ENCODE measurements at places on chromosomes 2 and 18.

- no peak for DNase-seq
Observed at GRCh38 chr2:110873056-110873502, 140.7 kb downstream of the ACOXL start.

- DNase-seq: peak; percentile 15
Observed at GRCh38 chr2:1738646-1739302, 5.5 kb downstream of the PXDN start.

DNA sequence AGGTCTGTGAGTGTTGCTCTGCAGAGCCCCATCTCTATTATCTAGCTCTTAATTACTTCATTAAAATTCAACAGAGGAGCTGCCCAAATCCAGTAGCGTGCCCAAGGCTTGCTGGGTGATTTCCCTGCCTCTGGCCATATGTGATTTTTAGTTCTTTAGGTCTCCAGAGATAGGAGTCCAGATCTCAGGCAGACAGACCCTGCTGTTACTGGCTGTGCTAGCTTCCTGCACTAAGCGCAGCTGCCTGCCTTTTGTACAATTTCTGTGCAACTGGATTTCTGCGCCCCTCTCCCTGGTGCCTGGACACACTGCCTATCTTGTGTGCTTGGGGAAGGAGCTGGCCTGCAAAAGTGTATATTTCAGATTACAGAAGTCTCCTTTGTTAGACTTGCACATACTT, 136.5 kb downstream of the TDRD15 start:
- no peak for DNase-seq

DNA sequence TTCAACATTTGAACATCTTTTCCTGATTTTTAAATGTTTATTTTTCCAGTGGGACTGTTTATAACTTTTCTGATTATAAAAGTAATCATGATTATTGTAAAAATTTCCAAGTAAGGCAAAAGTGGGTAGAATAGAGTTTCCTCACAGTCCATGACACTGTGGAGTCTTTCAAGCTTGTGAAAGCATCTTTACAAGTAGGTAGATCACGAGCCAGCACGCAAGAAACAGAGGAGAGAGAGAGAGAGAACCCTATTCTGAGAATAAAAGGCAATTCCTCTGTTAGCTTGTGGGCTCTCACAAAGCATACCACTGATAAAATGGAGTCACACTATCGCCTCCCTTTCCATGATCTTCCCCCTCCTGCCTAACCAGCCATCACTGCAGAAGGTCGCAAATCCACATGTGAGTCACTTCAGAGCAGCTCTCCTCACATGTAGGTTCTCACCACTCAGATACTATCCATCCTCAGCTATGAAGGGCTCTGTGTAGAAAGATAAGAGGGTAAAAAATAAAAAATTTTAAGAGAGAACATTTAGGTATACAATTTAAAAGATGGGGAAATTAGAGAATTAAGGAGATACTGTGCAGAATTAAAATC, 40.3 kb downstream of the AAK1 start:
- DNase-seq: no peak

- DNase-seq: no peak
Observed at GRCh38 chr18:45793264-45793965, 32.1 kb upstream of the SIGLEC15 start.

DNA sequence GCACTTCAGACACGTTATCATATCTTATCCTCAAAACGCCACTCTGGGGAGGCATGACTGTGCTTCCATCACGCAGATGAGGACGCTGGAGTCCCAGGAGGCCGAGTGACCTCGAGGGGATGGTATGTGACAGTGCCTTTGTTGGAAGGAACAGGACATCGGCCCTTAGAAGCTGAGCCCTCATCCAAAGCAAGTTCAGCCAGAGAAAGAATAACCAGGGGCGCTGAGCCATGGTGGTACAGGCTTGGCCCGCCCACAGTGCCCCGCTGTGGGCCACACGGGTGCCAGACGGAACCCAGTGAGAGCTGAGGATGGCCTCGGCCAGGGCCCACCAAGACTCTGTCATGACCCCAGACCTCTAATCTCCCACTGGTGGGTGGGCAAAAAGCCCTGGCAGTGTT, 31.3 kb downstream of the HS1BP3 start:
- no peak for DNase-seq

DNA sequence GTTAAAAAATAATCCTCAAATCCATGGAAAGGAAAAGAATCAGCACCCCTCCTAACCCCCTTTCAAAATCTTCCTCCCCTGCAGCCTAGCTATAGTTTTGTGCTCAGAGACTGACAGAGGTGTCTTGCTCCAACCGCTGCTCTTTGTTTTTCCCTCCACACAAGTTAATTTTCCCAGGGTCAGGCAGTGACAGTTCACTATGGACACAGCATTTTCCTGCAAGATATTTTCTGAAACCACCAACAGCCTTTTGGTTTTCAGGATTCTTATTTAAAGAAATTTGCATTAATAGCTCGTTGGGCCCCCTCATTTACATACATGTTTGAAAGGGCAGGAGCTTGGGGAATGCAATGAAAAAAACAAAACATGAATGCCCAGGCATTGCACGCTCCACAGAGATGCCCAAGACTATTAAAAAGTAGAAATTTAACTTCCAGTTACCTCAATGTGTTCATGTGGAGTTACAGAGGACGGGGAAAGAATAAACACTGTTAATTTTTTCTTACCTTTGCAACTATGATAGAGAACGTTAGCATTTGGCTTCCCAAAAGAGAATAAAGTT, 71.4 kb upstream of the CXCR4 start:
- DNase-seq: no peak

DNA sequence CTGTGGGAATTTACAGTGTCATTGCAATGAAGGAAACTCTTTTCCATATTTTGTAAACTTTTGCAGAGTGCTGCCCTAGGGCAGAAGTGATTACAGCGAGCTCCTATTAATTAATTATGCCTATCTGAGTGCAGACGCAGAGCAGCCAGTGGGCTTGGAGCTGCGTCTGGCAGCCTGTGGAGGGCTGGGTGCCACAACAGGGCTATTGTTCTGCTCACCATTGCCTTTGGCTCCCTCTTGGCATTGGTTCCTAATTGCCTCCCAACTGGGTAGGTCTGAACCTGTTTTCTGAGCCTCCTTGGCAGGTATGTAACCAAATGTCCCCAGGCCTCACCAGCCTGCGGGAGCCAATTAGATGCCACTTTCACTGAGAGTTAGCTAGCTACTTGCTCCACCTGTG, 25.6 kb upstream of the ITGB6 start:
- no peak for DNase-seq

- no peak for DNase-seq
Observed at GRCh38 chr2:229181641-229182040, 89.4 kb downstream of the PID1 start.

DNA sequence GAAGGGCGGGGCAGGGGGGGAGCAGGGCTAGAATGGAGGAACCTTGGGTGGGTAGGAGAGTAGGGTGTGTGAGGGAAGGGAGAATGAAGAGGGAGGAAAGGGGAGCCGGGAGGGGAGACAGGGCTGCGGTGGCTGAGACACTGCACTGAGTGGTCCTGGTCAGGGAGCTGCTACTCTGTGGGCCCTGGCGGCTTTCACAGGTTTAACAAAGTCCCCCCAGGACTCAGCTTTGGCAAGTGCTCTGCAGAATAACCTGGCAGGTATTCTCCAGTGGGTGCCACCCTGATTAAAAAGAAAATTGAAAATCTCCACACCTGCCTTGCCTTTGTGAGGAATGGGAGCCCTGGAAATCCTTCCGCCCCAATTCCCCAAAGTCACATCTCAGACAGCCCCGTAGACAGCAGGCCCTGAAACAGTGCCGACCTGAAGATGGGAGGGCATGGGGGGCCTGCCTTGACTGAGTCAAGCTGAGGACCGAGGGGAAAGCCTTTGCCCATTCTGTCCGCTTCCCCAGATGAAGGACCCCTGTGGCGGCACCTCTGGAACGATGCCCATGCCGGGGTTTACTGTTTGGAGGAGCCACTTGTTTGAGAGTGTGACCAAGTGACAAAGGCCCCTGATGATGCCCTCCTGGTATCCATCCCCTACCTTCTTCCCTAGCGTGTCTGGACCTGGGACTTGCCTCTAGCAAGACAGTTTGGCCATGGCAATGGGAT, 43.6 kb upstream of the OTOS start:
- DNase-seq: no peak

GRCh38 chr2:1563084-1563857, 150.0 kb downstream of the TPO start:
- DNase-seq: no peak

GRCh38 chr2:161146996-161147395, 13.2 kb upstream of the TANK start:
- DNase-seq: no peak

DNA sequence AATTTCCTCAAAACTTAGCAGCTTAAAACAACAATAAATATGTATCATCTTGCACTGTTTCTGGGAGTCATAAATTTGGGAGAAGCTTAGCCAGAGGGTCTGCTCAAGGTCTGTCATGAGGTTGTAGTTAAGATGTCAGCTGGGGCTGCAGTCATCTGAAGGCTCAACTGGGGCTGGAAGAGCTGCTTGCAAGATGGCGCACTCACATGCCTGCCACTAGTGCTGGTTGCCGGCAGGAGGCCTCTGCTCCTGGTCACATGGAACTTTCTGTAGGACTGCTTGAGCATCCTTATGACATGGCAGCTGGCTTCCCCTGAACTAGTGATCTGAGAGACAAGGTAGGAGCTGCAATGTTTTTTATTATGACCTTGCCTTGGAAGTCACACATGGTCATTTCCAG, 215.5 kb upstream of the HAAO start:
- DNase-seq: peak; percentile 13

GRCh38 chr2:83342860-83343329, 1116.2 kb downstream of the SUCLG1 start:
- DNase-seq: no peak

GRCh38 chr2:74496997-74497776, 2.2 kb downstream of the LBX2 start:
- no peak for DNase-seq

GRCh38 chr2:204205082-204205481, 268.5 kb downstream of the ICOS start:
- no peak for DNase-seq

- no peak for DNase-seq
Observed at GRCh38 chr2:200239216-200239615, 67.3 kb upstream of the SPATS2L start.

DNA sequence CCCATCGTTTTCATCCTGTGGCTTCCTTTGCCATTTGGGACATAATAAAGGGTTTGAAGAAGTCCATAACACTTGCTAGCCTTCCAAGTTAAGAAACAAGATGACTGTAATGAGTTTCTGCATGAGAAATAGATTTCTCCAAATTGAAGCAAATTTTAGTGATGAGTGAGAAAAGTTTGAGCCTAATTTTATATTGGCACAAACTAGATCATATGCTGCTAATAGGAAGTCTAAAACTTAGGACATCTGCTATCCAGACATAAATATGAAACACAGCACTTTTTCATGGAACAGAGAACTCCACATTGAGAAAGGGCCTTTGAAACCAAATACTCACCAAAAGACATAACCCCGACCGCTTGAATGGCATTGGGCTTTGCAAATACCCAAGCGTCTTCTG, 39.8 kb downstream of the SLC38A11 start:
- DNase-seq: no peak

DNA sequence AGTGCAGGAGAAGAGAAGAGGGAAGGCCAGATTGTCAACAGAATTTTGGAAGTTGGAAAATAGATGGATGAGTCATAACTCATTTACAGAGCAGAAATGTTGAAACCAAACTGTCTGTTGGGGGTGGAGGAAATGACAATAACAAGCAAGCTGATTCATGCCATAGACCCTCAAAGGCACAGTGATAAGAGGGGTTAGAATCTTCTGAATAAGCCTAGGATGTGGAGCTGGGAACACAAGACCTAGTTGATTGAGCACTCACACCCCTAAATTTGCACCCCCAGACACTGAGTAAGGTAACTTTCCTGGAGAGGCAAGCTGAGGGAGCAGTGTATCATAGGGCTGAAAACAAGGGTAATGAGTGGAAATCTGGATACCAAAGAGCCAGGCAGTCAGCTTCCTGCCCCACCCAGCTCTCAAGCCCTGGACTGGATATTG, 141.4 kb downstream of the SCG2 start:
- DNase-seq: no peak

DNA sequence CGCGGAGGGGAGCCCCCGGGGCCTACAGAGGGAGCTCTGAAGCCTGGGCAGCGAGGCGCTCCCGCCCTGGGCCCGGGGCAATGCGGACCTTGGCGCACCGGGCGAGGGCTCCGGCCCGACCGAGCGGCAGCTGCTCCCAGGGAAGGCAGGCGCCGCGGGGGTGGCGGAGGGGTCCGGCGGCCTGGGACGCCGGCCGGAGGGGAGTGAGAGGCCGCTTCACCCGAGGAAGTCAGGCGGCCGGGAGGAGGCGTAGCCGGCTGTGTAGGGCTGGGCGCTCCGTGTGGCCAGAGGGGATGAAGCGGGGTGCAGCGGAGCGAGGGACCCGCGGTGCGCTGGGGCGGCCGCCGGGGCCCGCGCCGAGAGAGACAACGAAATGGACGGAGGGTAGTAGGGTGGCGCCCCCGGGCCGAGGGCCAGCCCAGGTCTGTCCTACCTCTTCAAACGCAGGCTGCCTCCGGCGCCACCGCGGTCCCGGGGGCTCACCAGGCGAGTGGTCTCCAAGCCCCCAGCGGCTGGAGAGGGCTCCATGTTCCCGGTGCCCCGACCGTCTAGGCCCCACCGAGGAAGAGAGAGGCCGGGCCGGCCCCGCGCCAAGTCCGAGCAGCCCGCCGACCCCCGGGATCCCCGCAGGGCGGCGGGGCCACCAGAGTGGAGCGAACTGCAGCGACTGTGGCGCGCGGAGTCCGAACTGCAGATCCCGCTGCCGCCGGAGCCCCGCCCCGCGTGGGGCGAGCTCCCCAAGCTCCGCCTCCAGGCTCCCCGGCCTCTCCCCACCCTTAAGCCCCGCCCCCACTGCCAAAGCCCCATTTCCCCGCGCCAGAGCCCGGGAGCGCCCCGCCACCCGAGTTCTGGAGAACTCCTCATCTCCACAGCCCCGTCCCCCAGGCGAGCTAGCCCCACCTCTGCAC, at the start of gene SLC30A3:
SLC30A3 (minus strand) TSS at position 669 of the 908 bp plus-strand sequence; CDS start at position 528, 141 bp downstream.
- peak; percentile 67 for DNase-seq

- no peak for DNase-seq
Observed at GRCh38 chr2:123502931-123503330, 522.2 kb upstream of the CNTNAP5 start.

- DNase-seq: no peak
Observed at GRCh38 chr2:172366596-172367150, 60.7 kb upstream of the ITGA6 start.

DNA sequence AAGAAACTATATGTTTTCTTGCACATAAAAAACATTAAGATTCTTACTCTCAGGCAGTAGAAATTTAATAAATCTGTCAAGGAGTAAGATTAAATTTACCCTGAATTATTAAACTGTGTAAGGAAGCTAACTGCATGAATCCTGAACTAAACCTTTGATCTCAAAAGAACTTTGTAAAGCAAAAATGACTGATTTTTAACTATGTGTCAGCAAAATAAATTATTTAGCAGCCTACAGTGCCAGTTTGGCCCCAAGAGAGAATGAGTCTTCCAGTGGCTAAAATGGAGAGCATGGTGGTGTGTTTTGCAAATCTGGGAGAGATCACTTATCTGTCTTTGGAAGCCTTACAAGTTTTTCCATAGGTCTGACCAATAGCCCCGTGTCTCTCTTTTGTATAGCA, 190.7 kb downstream of the THSD7B start:
- no peak for DNase-seq

DNA sequence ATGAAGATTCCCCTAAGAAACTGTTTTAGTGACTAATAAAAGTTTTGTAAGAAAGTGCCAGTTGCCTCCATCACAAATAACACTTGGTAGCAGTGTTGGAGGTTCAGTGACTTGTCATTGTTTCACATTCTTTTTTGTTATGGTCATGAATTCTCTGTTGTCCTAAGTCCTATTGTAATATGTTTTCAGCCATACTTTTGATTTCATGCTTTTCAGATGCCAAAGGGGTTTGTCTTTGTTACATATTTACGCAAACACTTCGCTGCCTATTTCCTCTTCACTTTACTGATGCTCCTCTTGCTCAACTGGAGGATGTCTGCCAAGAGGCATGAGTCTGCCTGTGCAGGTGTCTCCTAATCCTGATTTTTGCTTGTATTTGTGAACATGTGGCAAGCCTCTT, 66.6 kb downstream of the PHLPP1 start:
- DNase-seq: no peak

Measured in femur (tissue), 1 donor.